ENCODE measurements at places on chromosomes 7 and 10.

DNA sequence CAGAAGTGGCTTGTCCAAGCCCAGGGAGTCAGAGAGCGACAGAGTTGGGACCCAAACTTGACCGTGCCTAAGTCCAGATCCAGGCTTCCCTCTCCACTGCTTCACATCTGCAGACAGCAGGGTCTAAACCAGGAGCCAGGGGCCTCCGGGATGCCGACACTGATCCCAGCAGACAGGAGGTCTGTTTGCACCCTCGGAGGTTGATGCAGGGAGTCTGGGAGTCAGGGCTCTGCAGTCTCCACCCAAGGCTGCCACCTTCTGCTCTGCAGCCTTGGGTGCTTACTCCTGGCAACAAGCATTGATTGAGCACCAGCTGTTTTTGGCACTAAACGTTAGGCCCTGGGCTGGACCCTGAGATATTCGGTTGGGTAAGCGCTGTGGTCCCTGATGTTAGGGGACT lies 21.0 kb downstream of the ELFN1 start:
- no peak for DNase-seq

- peak; percentile 7 for DNase-seq
These were observed 876 bp upstream of the PIK3AP1 start for GRCh38 chr10:96721207-96721572.

GRCh38 chr7:84589012-84589411 lies 394.4 kb upstream of the SEMA3A start:
- DNase-seq = no peak

- DNase-seq = peak; percentile 12
These were observed 628.6 kb downstream of the PHTF2 start for GRCh38 chr7:78427209-78427608.

DNA sequence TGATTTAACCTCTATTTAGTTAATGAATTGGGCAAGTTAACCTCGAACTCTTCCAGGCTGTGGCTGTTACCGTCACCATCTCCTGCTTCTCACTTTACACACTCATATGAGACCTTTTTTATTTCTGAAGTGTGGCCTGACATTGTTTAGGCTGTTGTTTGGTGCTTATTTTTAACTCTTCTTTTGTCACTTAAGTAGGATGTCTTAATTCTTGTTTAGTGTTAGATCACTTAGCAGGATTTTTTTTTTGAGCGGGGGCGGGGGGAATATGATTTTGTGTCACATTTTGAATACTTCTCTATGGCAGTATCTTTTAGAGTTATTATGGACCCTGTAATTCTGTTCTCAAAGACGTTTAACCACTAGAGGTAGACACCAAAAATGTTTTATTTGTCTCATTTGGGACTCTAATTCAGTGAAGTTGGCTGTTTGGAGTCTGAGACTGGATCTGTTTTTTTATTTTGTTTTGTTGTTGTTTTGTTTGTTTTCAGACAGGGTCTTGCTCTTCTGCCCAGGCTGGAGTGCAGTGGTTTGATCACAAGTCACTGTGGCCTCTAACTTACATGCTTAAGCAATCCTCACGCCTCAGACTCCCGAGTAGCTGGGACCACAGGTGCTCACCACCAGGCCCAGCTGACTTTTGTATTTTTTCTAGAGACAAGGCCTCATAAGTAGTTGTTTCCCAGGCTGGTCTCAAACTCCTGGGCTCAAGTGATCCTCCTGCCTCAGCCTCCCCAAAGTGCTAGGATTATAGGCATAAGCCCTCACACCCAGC lies 73.5 kb downstream of the CUX1 start:
- DNase-seq = no peak

- peak; percentile 79 for DNase-seq
These were observed 157.3 kb downstream of the CTTNBP2 start for GRCh38 chr7:117715784-117716445.

GRCh38 chr7:24456526-24457218 lies 116.6 kb upstream of the PALS2 start:
- peak; percentile 11 for DNase-seq

DNA sequence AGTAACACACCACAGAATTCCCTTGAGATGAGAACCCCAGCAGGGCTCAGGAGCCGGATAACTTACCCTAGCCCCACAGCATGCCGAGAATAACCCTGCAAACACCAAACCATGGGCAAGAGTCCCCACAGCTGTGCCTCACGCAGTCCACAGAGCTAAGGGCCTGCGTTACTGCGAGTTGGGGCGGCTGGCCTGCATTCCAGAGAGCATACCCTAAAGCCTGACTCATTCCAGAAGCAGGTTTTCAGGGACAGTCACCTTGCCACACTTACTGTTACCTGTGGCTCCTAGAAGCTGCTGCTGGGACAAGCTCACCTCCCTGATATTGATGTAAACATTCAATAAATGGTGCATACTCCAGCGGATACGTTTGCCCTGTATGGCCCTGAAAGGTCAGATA lies 18.6 kb downstream of the FGFR2 start:
- DNase-seq = no peak

GRCh38 chr10:59361663-59362143 lies 646 bp downstream of the FAM13C start:
- DNase-seq = no peak

DNA sequence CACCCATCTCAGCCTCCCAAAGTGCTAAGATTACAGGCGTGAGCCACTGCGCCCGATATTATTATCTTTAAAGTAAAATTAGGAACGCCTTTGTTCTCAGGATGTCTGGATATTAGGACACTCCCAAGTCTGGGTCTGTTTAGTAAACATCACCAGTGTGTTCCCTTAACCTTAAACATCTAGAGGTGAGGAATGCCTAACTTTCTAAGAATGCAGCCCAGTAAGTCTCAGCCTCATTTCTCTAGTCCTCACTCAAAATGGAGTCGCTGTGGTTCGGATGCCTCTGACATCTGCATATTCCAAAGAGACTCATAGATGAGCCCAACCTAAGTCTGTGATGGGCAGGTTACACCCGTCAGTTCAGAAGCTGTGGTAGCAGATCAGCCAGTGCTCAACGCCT lies 4.3 kb upstream of the INSYN2A start:
- DNase-seq = no peak

DNA sequence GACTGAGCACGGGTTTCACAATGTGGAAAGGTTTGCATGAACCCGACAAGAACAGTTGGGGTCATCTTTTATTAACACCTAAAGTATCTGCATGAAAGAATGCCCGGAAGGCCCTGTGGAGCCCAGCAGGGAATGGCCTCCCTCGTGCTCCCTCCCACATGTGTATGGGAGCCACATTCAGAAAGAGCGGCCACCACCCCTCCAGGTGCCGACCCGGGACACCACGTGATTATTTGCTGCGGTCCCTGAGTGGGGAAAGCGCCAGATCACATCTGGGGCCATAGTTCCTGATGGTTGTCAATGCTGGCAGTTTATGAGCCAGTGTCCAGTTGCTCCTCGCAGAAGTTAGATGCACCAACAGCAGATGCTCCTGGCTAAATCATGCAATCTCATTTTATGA lies 571.4 kb downstream of the TCERG1L start:
- DNase-seq = no peak

- DNase-seq = no peak
These were observed 30.5 kb downstream of the BICC1 start for GRCh38 chr10:58543141-58543540.

DNA sequence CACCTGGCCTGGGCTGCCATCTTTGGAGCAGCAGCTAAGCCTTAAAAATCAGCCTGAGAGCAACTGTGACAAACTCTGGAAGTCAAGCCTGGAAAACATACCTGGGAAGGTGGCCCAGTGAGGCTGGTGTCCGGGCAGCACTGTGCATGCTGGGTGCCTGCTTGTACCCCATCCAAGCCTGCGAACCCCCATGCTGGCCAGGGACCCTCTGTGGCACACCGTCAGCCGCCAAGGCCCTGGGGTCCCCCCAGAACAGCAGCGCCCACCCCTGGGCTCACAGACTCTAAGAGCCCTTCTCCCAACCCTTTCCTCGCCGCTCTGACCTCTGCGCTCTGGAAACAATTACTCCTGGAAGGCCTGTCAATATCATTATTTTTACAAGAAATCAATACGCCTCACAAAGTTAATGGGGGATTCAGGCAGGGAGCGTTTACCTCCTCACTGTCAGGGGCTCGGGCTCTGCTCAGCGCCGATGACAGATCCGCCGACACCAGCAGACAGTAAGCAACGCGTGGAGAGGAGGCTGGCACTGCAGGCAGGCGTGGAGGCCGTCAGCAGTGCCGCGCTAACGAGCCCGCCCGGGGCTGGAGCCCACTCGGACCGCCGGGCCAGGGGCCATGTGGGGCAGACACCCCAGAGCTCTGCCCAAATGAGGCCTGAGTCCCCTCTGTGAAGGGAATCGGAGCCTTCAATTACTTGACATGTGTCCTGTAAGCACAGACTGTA lies 54.4 kb downstream of the EBF3 start:
- no peak for DNase-seq

GRCh38 chr7:17646253-17646956 lies 293.9 kb downstream of the SNX13 start:
- DNase-seq = peak; percentile 59

- DNase-seq = peak; percentile 51
These were observed at the start of gene TRIM8 for GRCh38 chr10:102644066-102644645. TRIM8 (plus strand) TSS chr10:102644479; CDS start chr10:102644618, 139 bp downstream.

- peak; percentile 29 for DNase-seq
These were observed 98.2 kb downstream of the TNS3 start for GRCh38 chr7:47483604-47484273.

GRCh38 chr10:36393801-36394200 lies 731.6 kb upstream of the ANKRD30A start:
- no peak for DNase-seq

DNA sequence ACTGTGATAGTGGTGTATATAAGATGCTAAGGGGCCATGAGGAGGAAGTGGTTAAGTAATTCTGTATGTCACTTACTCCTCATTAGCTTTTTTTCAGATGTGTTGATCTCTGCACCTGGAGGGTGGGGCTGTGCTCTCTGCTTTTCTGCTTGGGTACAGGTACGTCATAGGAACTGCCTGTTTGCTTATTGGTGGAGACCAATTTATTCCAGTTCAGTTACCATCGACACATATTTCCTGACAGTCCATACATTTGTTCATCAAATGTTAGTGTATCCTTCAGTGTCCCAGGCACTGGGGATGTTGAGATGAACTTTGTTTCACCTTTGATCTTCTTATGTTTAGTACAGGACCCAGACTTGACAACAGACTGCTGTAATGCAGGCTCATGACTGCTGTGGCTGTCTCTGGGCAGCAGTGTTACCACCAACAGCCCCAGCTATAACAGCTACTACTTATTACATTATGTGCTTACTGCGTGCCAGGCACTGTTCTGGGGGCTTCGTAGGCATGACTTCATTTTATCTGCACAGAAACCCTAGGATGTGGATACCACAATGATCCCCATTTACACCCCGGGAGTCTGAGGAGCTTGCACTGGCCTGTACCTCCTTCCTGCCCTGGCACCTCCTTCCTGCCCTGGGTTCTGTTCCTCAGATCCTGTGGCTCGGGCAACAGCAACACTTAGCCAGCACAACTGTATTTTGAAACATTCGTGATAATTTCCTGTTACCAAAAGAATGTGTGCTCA lies 87.4 kb downstream of the BUB3 start:
- no peak for DNase-seq

DNA sequence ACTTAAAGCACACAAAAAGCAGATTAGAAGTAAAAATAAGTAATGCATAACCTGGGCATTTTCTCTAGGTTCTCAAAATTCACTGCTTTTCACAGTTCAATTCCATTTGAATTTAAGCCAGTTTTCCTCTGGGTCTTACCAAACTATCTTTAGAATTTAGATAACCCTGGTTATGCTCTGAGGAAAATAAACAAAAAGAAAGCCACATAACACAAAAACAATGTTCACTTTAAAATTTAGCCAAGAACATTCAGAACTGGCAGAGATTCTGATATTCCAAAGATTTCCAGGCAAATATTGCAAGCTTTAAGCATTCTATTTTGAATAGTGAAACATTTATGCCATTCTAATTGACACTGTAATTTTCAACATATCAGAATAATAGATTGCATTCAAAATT lies 50.7 kb upstream of the PRKG1 start:
- DNase-seq = no peak

- DNase-seq = no peak
These were observed 193.2 kb upstream of the MGMT start for GRCh38 chr10:129273860-129274259.

- DNase-seq = peak; percentile 73
These were observed 54.7 kb upstream of the CCAR1 start for GRCh38 chr10:68666280-68666760.

GRCh38 chr10:125084191-125084613 lies 76.2 kb downstream of the CTBP2 start:
- peak; percentile 97 for DNase-seq

GRCh38 chr7:73828107-73828803 lies 2.5 kb upstream of the CLDN4 start:
- peak; percentile 83 for DNase-seq

GRCh38 chr7:90671571-90671970 lies 75.5 kb downstream of the CDK14 start:
- no peak for DNase-seq
